Vein endothelial cell (primary cell): ENCODE measurements at places on chromosomes 4 and X. TPM values are rescaled to one million over a fixed set of nuclear protein-coding genes. Genes with fewer than 3 reads are reported as not detected.

Gene UGT2B11
- total RNA-seq: not detected in 2 replicates

Gene SSX3
- total RNA-seq: not detected in 2 replicates

Gene IRAK1
- 78.5 and 94.4 TPM in 2 replicates for total RNA-seq

Gene TSPAN6
- total RNA-seq: 41.9 and 63.0 TPM in 2 replicates

Gene ARMCX1
- total RNA-seq: 23.8 and 26.2 TPM in 2 replicates

Gene PDHA2
- total RNA-seq: not detected in 2 replicates

Gene C1QTNF7
- total RNA-seq: not detected in 2 replicates

Gene IL9R
- total RNA-seq: 0.10 TPM in 1 of 2 replicates, not detected in the other

Gene HSFX2
- not detected in 2 replicates for total RNA-seq

Gene PTCHD1
- not detected in 2 replicates for total RNA-seq

Gene MBTPS2
- total RNA-seq: 5.6 and 7.8 TPM in 2 replicates

Gene PNMA3
- total RNA-seq: not detected in 2 replicates

Gene COL4A6
- total RNA-seq: 0.65 and 1.9 TPM in 2 replicates

Gene SPANXC
- not detected in 2 replicates for total RNA-seq

Gene SMARCA1
- total RNA-seq: 28.3 and 31.7 TPM in 2 replicates

Gene SERPINA7
- total RNA-seq: not detected in 2 replicates

Gene SLC34A2
- total RNA-seq: under 0.01 TPM in 1 of 2 replicates, not detected in the other

Gene ODAPH
- not detected in 2 replicates for total RNA-seq

Gene TBC1D8B
- total RNA-seq: 4.2 and 4.8 TPM in 2 replicates

Gene SLC35A2
- total RNA-seq: 20.5 and 22.9 TPM in 2 replicates

Gene SH3TC1
- 142 and 148 TPM in 2 replicates for total RNA-seq

Gene IL2
- total RNA-seq: not detected in 2 replicates

Gene TFE3
- 30.4 and 31.7 TPM in 2 replicates for total RNA-seq

Gene ASB9
- 9.1 and 14.2 TPM in 2 replicates for total RNA-seq

Gene ADAMTS3
- total RNA-seq: 1.6 and 1.7 TPM in 2 replicates

Gene UGT2A3
- not detected in 2 replicates for total RNA-seq

Gene PIM2
- 6.8 and 7.8 TPM in 2 replicates for total RNA-seq

Gene NXF2B
- not detected in 2 replicates for total RNA-seq

Gene BEX2
- 0.38 TPM in 1 of 2 replicates, not detected in the other for total RNA-seq

Gene CT47B1
- total RNA-seq: not detected in 2 replicates

Gene SHROOM3
- total RNA-seq: 1.6 and 2.7 TPM in 2 replicates

Gene VCX2
- not detected in 2 replicates for total RNA-seq

Gene FATE1
- total RNA-seq: not detected in 2 replicates

Gene ENAM
- under 0.01 TPM in 1 of 2 replicates, not detected in the other for total RNA-seq

Gene HELT
- not detected in 2 replicates for total RNA-seq

Gene WFS1
- total RNA-seq: 47.0 and 47.9 TPM in 2 replicates

Gene SPANXN4
- total RNA-seq: not detected in 2 replicates

Gene GAGE12F
- not detected in 2 replicates for total RNA-seq

Gene PCDH11X
- not detected in 2 replicates for total RNA-seq

Gene SPATA4
- 0.67 TPM in 1 of 2 replicates, not detected in the other for total RNA-seq

Gene FGB
- not detected in 2 replicates for total RNA-seq

Gene UNC5C
- 0.29 and 1.3 TPM in 2 replicates for total RNA-seq

Gene TMEM187
- 1.9 and 8.2 TPM in 2 replicates for total RNA-seq

Gene SPANXD
- not detected in 2 replicates for total RNA-seq

Gene SOX3
- total RNA-seq: not detected in 2 replicates

Gene DCHS2
- total RNA-seq: 0.19 TPM in 1 of 2 replicates, not detected in the other

Gene PDZD4
- total RNA-seq: 0.29 and 0.33 TPM in 2 replicates

Gene SMARCAD1
- 43.8 and 56.0 TPM in 2 replicates for total RNA-seq

Gene C4orf36
- 0.33 and 0.57 TPM in 2 replicates for total RNA-seq

Gene UGT2A1
- 0.33 and 0.48 TPM in 2 replicates for total RNA-seq

Gene H2BW1
- total RNA-seq: not detected in 2 replicates
